ENCODE measurements at places on chromosomes 5 and 9.

DNA sequence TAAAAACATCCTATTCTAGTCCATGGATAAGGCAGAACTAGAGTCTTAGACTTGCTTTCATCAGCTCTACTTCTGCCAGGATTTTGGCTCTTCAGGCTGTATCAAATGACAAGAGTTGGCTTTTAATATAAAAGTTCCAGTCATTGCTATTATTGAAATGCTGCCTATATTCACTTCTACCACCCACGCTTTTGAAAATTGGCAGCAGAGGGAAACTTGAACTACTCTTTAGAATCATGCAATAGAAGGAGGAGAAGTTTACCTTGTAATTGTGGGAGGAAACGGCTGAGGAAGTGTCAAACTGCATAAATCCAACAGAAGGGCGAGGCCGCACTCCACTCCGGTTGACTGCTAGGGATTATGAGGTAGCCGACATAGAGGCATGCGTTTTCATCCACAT, 122.6 kb upstream of the BASP1 start:
- DNase-seq: peak; percentile 50

DNA sequence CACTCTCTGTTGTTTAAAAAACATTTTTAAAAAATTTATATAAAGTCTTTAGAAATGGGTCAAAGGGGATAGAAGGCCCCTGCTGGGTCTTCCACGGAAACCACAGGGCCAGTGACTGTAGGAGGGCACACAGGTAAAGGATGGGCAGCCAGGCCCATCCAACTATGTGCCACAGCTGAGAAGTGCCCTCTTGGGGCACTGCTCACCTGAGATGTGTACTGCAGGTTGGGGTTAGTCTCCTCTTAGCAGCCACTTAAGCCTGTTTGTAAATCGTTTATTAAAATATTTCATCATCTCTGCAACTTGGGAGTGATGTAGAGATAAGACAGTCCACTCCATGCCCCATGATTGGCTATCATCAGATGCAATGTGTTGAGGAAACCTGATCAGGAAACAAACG, 222.4 kb downstream of the DIRAS2 start:
- no peak for DNase-seq

DNA sequence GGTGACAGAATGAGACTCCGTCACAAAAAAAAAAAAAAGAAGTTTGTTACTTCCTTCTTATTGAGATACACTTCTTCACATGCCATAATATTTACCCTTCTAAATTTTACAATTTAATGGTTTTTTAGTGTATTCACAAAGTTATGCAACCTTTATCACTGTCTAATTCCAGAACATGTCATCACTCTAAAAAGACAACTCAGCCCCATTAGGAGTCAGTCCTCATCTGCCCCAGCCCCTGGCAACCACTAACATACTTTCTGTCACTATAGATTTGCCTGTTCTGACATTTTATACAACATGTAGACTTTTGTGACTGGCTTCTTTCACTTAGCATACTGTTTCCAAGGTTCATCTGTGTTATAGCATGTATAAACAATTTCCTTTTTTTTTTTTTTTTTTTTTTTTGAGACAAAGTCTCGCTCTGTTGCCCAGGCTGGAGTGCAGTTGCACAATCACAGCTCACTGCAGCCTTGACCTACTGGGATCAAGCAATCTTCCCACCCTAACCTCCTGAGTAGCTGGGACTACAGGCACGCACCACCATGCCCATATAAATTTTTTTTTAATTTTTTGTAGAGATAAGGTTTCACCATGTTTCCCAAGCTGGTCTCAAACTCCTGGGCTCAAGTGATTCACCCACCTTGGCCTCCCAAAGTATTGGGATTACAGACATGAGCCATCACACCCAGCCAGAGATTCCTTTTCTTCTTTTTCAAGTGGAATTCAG, 18.0 kb downstream of the AQP3 start:
- no peak for DNase-seq

DNA sequence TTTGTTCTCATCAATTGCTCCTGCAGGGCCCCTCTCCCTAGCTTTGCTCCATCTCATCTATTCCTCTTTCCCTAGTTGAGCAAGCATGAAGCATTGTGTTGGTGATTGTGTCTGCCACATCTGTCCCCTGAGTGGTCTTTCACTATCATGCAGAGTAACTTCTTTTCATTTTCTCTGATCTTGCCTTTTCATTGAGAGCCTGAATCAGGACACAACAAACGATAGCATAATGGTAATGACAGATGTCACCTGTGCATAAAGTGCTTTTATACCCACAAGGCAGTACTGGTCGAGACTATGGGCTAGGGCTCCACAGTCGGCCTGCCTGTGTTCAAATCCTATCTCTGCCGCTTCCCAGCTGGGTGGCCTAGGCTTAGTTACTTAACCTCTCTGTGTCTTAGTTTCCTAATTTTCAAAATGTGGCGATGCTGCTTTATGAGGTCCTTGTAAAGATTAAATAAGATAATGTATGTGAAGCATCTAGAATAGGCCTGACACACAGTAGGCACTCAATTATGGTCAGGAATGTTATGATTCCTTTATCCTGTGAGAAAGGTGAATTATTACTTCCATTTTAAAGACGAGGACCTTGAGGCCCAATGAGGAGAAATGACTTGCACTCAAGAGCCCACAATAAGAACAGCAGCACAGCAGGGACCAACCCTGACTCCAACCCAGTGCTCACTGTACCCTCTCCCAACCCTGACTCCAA, 137.1 kb upstream of the ZNF618 start:
- DNase-seq: no peak

GRCh38 chr5:15757103-15757502, 257.1 kb downstream of the FBXL7 start:
- no peak for DNase-seq

DNA sequence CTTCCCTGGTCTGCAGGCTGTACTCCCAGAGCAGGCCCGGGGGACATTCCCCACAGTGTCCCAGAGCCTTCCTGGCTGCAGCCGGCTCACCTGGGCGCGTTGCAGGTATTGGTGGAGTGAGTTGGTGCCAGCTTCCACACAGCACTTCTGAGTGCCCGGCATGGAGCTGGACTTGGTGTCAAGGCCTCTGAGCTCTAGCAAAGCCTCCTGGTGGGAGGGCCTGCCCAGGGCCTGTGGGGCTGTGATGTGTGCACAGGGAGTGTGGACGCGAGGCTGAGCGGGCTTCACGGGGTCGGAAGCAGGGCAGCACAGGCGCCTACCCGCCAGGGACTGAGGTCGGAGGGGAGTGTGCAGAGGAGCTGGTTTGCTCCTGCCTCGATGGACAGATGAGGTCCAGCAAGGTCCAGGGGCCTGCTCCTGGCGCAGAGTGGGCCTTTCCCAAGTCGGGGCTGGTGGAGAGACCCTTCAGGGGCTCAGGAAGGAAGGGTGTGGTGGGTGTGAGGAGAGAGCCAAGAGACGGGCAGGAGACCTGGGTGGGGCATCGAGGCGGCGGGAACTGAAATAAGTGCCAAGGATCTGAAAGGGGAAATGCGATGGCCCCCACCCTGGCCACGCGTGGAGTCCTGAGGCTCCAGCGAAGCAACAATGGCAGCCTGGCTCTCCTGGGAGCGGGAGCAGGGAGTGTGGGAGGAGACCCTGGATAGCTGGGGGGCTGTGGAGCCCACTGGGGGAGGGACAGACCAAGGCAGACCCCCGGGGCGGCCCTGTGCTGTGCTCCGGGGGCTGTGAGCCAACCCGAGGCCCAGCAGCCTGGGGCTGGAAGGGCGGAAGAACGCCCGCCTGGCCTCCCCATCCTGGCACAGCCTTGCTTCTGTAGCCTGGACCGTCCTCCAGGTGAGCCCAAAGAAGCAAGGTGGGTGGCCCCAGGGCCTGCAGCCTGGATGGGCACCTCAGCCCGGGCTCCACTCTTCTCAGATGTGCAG, 78.4 kb downstream of the RXRA start:
- DNase-seq: no peak

DNA sequence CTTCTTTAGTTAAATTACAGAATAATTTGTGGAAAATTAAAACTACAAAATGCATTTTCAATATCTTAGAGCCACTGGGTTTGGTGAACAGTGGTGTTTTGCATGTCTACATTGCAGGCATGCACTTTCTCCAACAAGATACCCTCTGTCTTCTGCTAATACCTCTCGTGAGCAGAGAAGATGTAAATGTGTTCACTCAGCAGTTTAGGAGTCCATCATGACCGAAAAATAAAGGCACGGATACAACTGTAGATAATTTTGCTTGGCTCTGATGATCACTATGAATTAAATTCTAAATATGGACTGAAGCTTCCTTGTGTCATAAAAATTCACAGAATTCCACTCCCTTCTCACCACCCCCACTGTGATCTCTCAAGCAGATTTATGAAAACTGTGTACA, 313.8 kb downstream of the GLIS3 start:
- no peak for DNase-seq

- DNase-seq: peak; percentile 39
Measured at GRCh38 chr9:101536938-101537337, 3.3 kb downstream of the RNF20 start.

DNA sequence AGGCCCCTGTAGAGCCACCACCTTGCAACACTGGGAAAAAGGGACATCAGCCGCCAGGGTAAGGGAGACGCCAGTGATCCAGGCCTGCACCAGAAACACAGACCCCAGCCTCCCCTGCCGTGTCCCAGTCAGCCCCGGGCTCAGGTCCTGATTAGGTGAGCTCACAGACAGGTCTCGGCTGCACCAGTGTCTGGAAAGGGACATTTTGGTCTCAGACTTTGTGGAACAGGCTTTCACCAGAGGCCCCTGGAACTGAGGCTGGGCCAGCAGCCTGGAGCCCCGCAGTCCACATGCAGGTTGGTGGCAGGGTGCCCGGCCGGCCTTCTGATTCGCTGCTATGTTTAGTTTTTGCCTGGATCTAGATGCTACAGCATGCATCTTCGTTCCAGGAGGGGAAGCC, 369.0 kb upstream of the IRX4 start:
- no peak for DNase-seq
